ENCODE measurements at places on chromosomes 1 and 21. TPM values are rescaled to one million over a fixed set of nuclear protein-coding genes. Genes with fewer than 3 reads are reported as not detected.

The PDZK1IP1 gene
- polyA plus RNA-seq, result 1.4 TPM

The PYCR2 gene
- 54.9 TPM for polyA plus RNA-seq

The DEPDC1 gene
- 19.9 TPM for polyA plus RNA-seq

The DISC1 gene
- polyA plus RNA-seq, result 11.7 TPM

The GPR52 gene
- not detected for polyA plus RNA-seq

The C4BPA gene
- 0.49 TPM for polyA plus RNA-seq

The CFHR4 gene
- polyA plus RNA-seq, result 0.43 TPM

The IGSF3 gene
- polyA plus RNA-seq, result 51.7 TPM

The SELL gene
- 3.5 TPM for polyA plus RNA-seq

The OR2AJ1 gene
- polyA plus RNA-seq, result not detected

The FALEC gene
- 1.9 TPM for polyA plus RNA-seq

The CD53 gene
- 10.7 TPM for polyA plus RNA-seq

The UBQLN4 gene
- polyA plus RNA-seq, result 60.8 TPM

The OR2T5 gene
- polyA plus RNA-seq, result not detected

The SYDE2 gene
- 15.0 TPM for polyA plus RNA-seq

The KIF2C gene
- 25.6 TPM for polyA plus RNA-seq

The REN gene
- polyA plus RNA-seq, result 0.18 TPM

The C1QA gene
- polyA plus RNA-seq, result 19.7 TPM

The CFAP57 gene
- polyA plus RNA-seq, result 1.6 TPM

The USP33 gene
- polyA plus RNA-seq, result 128 TPM

The UBXN10 gene
- 4.5 TPM for polyA plus RNA-seq

The SELE gene
- 0.16 TPM for polyA plus RNA-seq
